Small intestine (tissue), 16 donors: ENCODE measurements at places on chromosomes 11 and 22.
A peak's percentile ranks its signal among the peaks of the same experiment; 100 is the strongest.

- DNase-seq, result no peak
Measured at GRCh38 chr11:65814986-65815565, 18.7 kb upstream of the SNX32 start.

GRCh38 chr22:30602049-30602448 is 4.9 kb upstream of the TCN2 start:
- DNase-seq, result peak; percentile 64

GRCh38 chr11:98800696-98801095 is 220.1 kb upstream of the CNTN5 start:
- DNase-seq, result no peak

- no peak for DNase-seq
Measured at GRCh38 chr11:134944986-134945385, 532.9 kb upstream of the B3GAT1 start.

- peak; percentile 57 for DNase-seq
Measured at GRCh38 chr11:8354622-8355415, 91.1 kb upstream of the LMO1 start.

- DNase-seq, result no peak
Measured at GRCh38 chr11:31779374-31779791, 31.7 kb downstream of the PAX6 start.

DNA sequence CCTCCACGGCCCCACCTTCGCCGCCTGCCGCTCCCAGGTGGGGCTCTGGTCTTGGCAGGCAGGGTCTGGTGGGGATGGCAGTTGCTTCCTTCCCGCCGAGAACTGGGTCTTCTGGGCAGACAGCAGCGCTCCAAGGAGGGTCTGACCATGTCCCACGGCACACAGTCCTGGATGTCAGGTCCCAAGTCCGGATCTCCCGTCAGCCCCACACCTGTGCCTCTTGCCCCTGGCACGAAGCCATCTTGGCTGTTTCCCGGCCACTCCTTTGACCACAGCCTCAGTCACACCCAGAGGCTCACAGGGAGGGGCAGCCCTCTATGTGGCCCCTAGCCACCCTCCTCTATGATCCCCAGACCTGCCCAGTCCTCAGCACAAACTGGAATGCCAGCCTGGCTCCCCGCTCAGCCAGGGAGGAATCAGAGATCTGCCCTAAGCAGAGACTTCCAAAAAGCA is 14.3 kb downstream of the MUC5B start:
- peak; percentile 32 for DNase-seq

- no peak for DNase-seq
Measured at GRCh38 chr11:123164732-123165450, 30.2 kb downstream of the CLMP start.

DNA sequence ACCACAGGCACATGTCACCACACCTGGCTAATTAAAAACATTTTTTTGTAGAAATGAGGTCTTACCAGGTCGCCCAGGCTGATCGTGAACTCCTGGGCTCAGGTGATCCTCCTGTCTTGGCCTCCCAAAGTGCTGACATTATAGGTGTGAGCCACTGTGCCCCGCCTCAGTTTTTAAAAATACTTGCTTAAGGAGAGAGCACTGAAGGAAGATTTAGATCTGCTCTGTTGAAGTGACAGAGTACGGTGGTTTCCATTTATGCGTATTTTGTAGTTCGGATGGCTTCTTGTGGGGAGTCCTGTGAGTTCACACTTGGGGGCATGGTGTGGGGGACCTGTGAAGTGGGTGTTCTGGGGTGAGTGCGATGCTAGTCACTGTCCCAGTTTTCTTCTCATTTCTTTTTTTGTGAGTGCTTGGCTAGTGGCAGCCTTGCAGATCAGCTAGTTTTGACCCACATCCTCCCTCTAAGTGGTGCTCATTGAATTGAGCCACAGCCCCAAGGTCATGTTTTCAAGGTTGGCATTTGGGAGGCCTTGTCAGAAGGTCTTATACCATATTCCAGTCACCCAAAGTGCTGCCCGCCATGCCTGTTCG is 31.5 kb downstream of the PTPRJ start:
- peak; percentile 31 for DNase-seq

- DNase-seq, result no peak
Measured at GRCh38 chr22:38632528-38632927, 23.7 kb downstream of the FAM227A start.

- DNase-seq, result no peak
Measured at GRCh38 chr11:70915158-70915985, 337.0 kb downstream of the SHANK2 start.

DNA sequence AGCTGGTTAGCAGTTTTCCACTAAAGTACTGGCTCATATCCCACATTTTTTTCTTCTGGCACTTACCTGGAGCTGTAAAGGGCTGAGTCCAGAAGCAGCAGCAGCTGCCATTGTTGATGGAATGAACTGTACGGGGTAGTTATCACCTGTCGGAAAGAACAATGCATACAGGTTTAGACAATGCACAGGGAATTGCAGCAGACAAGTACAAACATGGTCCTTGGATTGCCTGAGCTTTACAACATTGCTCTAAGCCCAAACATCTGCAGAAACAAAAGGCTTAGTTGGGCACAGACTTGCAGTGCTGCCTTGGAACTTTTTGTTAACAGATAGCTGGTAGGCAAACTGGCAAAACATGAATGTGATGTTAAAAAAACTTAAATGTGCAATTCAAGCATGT is 258.8 kb downstream of the SOX6 start:
- DNase-seq, result peak; percentile 33

- DNase-seq, result no peak
Measured at GRCh38 chr11:58047818-58048217, 17.1 kb downstream of the OR6Q1 start.

DNA sequence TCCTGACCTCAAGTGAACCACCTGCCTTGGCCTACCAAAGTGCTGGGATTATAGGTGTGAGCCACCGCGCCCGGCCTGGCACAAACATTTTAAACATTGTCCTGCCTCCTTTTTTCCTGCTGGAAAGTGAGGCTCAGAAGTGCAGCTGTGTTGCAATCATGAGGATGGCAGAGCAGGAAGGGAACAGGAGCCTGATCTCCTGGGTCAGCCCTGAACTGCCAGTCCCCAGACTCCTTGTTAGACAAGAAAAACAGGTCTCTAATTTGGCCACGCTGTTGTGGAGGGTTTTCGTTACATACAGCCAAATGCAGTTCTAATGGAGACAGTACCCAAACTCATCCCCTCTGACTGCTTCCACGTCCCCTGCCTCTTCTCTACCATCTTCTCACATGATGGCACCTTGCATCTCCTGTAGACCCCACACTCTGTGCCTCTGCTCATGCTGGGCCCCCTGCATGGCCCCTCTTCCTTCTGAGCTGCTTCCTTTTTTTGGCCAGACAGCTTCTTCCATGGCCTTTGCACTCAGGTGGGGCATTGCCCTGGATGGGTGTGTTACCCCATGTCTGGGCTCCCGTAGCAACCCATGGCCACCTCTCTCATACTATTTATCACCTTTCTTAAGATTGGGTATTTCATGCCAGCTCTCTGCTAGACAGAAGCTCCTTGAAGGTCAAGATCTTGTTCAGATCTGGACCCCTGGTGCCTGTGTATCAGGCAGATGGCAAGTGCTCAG is 227.1 kb downstream of the CEP164 start:
- peak; percentile 21 for DNase-seq

GRCh38 chr11:2207773-2208621 is 36.4 kb upstream of the TH start:
- DNase-seq, result no peak

DNA sequence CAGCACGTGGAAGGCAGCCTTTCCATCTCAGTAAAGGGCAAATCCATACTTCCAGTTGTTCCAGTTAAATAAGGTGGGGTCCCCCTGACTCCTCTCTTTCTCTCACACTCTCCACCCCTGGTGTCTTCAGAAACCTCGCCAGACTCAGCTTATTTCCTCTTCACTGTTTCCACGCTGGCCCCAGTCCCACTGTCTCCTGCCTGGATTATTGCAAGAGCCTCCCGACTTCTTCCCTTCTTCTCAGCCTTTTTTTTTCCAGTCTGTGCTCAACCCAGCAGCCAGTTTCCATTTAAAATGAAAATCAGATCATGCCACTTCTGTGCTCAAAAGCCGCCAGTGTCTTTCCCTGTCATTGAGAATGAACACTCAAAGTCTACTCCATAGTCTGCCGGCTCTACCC is 131.4 kb downstream of the PKNOX2 start:
- DNase-seq, result no peak

DNA sequence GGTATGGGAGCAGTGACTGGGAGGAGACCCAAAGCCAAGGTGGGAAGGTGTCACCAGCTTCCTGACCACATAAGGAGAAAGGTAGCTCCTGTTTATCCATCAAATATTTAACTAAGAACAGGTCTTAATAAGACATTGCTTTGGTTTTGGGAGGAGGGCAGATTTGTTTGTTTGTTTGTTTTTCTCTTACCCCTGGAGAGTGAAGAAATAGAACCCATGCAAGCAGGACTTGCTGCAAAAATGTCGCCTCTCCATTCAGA is 26.2 kb upstream of the CD44 start:
- no peak for DNase-seq

GRCh38 chr11:111845276-111846028 is 25.9 kb downstream of the ALG9 start:
- DNase-seq, result no peak

GRCh38 chr11:36447514-36447913 is 62.6 kb downstream of the TRAF6 start:
- no peak for DNase-seq
